ENCODE measurements at places on chromosomes 3 and 15.
A peak's percentile ranks its signal among the peaks of the same experiment; 100 is the strongest.

- no peak for DNase-seq
Measured at GRCh38 chr15:38260077-38260476, 7.4 kb downstream of the SPRED1 start.

DNA sequence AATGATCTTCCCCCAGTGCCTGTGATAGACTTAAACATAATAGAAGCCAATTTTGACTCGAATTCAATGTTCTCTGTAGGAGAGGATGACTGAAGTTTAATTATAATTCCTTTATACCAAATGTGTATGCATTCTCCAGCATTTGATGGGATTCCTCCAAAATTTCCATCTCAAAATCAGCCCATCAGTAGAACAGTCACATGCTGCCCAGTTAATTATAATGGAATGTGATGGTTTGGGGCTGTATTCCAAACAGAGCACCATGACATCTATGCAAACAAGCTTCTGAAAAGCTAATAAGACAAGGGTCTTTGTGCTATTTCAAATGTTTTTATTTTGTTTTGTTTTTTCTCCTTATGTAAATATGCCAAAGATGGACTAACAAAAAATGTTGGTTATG is 127.7 kb upstream of the SPATA16 start:
- DNase-seq: no peak

GRCh38 chr15:40397688-40398412 is 7.7 kb upstream of the IVD start:
- DNase-seq: no peak

GRCh38 chr3:148931574-148931973 is 59.8 kb upstream of the GYG1 start:
- DNase-seq: no peak

DNA sequence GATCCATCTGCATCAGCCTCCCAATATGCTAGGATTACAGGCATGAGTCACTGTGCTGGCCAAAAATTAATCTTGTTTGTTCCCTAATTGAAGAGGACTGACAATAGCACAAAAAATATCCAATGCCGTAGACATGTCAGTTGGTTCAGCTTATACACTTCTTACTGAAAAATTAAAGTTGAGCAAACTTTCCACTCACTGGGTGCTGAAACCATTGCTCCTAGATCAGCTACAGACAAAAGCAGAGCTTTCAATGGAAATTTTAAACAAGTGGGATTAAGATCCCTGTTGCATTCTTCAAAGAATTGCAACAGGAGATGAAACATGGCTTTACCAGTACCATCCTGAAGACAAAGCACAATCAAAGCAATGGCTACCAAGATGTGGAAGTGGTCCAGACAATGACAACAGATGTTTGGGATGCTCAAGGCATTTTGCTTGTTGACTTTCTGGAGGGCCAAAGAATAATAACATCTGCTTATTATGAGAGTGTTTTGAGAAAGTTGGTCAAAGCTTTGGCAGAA is 16.0 kb downstream of the ISLR2 start:
- DNase-seq: no peak

- no peak for DNase-seq
Measured at GRCh38 chr3:116524453-116525210, 79.3 kb upstream of the LSAMP start.

DNA sequence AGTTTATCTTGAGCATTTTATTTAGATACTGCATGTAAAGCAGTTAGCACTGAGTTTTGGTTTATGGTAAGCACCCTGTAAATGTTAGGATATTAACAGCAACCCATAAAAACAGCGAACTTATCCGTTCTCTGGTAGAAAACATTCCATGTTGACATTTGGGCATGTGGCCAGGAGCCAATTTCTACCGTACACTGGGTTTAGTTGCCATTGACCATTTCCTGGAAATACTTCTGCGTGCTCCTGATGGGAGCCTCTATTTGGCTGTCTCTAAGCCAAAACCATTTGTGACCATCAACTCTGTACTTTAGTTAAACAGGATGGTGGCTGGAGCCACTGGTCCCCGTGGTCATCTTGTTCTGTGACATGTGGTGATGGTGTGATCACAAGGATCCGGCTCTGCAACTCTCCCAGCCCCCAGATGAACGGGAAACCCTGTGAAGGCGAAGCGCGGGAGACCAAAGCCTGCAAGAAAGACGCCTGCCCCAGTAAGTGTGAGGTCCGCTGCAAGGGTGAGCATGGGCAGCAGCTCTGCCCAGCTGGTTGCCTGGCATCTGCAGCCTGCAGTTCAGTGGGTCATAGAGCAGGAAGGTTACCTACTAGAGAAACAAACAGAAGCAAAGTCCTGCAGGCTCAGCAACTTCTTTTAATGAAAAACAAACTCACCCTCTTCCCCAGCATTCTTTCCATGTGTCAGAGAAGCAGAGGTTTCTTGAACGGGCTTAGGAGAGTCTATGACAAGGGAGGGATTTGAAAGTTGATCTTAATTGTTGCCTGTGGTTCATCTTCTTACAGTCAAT is 7.1 kb downstream of the THBS1 start:
- no peak for DNase-seq

DNA sequence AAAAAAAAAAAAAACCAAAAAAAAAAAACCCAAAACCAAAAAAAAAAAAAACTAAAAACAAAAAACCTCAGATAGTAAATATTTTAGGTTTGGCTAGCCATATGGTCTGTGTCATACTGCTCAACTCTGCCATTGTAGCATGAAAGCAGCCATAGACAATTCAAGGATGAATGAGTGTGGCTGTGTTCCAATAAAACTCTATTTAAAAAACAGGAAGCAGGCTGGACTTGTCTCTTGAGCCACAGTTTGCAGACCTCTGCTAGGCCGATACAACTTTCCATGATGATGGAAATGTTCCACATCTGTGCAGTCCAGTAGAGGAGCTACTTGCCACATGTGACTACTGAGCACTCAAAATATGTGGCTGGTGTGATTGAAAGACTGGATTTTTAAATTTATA is 11.1 kb downstream of the EFCAB12 start:
- no peak for DNase-seq

DNA sequence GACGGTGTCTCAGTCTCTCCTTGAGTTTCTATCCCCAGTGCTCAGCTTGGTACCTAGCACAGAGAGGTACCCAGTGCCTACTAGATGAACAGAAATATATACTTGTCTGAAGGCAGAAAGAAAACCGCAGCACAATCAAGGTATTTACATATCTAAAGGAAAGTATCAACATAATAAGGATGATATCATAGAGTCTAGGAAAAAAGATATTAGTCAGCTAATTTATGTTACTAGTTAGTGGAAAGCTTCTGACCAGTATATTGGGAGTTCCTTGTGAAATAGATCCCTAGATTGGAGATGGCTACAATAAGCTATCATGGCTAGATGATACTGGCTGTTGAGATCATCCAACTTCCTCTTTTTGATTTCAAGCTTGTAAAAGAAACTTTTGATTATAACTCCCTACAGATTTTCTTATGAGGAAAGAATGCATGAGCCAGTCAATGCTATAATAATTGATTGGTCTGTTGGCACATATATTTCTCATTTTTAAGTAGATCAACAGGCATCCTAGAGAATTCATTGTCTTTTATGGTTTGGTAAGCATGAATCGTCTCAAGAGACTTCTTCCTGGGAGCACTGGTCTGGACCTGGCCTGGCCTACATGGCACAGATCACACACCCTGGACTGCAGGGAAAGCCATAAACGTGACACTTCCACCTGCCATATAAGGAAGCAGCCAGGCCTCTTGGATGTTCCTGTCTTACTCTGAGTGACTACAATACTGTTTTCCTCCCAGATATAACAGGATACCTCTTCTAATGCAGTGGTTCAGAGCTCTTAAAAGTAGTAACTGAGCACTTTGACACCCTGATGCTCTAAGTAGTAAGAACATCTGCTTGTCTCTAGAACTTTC is 60.7 kb downstream of the IMPG2 start:
- no peak for DNase-seq

- no peak for DNase-seq
Measured at GRCh38 chr3:16004812-16005211, 169.7 kb upstream of the GALNT15 start.

DNA sequence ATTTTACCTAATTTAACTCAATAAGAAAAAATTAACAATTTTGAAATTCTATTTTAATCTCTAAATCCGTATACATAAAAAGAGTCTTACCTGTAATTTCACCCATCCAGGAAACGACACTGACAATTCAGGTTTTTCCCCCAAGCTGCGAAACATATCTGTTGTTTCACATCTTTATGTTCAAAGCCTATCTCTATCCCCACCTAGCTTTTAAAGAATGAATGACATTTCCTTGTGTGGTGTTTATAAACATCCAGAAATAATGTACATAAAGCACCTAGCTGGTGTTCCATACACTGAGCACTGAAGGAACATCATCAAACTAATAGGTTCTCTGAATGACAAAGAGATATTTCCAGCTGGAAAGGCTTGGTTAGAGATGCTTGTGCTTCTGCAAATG is 867.8 kb downstream of the SQOR start:
- DNase-seq: no peak

DNA sequence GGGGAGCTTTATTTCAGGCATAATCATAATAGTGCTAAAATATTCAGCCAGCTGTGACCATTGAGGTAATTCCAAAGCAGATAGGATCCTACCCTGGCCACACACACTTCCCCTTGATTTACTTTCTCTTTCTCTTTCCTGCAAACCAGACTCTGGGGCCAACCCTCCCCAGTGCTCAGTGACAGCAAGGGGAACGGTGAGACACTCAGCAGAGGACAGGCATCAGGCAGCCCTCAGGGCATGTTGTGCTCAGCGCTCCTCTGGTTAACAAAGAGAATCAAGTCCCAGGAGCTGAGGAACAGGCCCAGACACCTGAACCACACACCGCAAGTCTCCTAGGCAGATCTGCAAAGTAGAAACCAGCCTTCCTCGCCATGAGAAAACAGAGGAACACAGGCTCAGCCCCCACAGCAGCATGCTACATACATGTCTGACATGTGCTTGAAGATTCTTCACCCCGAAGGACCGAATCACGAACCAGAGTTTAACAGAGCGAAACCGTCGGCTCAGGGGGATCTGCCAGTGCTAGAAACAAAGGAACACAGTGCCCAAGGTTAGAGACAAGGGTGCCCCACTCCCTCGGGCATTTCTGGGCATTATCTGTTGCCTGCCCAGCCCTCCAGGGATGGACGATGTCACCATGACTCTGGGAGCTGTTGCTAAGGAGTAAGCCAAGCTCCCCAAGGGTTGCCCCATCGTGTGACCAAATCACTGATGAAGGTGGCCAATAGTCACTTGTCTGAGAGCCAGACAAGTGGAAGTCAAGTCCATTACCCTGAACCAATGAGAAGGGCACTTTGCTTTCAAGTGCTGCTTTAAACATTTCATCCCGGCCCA is 17.5 kb downstream of the HDC start:
- DNase-seq: no peak

- no peak for DNase-seq
Measured at GRCh38 chr15:59384507-59384906, 11.8 kb upstream of the MYO1E start.

- no peak for DNase-seq
Measured at GRCh38 chr3:57434041-57434440, 110.1 kb downstream of the DNAH12 start.

- DNase-seq: no peak
Measured at GRCh38 chr15:81155375-81156218, 21.5 kb downstream of the CFAP161 start.

DNA sequence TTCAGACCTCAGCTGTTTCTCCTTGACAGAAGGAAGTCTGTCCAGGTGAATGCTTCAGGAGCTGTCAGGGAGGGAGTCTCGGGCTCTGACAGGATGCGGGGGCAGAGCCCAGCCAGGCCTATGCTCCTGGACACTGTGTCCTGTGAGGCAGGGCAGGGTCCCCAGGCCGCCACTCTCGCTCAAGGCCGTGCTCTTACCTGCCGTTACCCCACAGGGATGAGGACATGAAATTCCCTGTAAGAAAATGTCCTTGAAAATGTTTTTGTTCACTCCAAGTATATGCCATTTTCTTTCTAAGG is 63.9 kb downstream of the BOC start:
- no peak for DNase-seq

- DNase-seq: no peak
Measured at GRCh38 chr3:66675366-66675765, 174.5 kb upstream of the LRIG1 start.

GRCh38 chr15:96093063-96093462 is 237.4 kb upstream of the NR2F2 start:
- no peak for DNase-seq

DNA sequence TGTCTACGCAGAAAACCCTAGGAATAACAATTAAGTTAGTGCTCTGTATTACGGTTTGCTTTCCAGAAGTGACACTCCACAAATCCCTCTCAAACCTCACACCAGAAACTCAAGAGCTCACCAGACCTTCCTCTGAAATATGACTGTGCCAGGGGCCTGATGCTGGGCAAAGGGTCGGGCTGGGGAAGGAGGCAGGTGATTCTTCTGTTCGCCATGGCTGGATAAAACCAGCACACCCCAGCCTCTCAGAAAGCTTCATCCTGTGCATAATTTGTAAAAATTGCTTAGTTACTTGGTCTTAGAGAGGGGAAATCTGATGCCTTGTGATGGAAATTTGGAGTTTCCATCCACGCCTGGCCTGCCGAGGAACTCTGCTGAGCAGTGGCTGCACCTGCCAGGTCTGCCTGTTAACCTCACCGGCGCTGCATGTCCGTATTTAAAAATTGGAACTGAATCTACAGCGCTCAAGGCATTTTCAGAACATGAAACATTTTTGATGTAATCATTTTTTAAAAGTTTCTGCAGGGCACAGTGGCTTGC is 22.7 kb upstream of the ATP1B3 start:
- no peak for DNase-seq

DNA sequence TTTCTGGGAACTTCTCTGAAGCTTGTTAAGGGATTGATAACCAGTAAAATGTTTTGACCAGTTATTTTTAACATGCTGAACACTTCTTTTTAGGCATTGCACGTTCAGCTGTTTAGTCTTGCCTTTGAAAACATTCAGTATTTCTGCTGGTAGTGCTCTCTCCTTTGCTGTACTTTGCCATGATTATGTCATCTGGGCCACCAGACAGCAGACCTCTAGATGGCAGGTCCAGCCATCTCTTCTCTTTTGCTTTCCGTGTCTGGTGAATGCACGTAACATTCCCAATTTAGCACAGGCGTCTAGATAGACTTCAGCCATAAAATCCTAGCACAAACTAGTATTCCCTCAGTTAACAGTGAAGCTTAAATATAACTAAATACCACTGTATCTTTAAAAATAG is 57.8 kb downstream of the RAB7A start:
- DNase-seq: no peak

- DNase-seq: peak; percentile 97
Measured at GRCh38 chr3:140170612-140171011, 235.6 kb downstream of the CLSTN2 start.

Data from GM12878 (cell line).